ENCODE measurements at places on chromosomes 11 and 22.

GRCh38 chr11:34330653-34331052 lies 27.2 kb downstream of the ABTB2 start:
- DNase-seq: no peak

DNA sequence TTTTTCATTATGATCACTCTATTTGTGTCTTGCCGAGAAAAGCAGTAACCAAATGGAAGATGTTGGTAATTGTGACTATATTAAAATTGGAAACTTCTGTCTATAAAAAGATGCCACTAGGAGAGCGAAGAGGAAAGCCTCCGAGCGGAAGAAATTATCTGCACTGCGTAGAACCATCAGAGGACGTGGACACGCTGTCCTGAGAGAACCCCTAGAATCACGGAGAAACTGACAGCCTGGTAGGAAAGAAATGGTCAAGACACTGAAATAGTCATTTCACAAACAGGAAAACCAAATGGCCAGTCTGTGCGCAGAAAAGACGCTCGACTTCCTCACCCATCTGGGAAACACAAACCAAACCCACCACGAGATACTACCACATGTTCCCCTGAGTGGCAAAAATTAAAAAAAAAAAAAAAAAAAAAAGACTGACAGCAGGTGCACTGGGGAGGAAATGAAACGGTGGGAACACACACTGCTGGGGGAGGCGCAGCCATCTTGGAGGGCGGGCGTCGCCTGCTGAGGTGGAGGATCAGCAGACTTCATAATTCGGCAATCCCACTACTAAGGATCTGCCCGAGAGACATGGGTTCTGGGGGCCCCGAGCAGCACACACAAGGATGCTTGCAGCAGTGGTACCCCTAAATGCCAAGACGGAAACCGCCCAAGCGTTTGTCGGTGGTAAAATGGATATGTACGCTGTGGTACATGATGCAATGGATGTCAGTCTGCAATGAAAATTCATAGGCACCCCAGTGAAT lies 21.3 kb downstream of the IFITM10 start:
- DNase-seq: no peak

DNA sequence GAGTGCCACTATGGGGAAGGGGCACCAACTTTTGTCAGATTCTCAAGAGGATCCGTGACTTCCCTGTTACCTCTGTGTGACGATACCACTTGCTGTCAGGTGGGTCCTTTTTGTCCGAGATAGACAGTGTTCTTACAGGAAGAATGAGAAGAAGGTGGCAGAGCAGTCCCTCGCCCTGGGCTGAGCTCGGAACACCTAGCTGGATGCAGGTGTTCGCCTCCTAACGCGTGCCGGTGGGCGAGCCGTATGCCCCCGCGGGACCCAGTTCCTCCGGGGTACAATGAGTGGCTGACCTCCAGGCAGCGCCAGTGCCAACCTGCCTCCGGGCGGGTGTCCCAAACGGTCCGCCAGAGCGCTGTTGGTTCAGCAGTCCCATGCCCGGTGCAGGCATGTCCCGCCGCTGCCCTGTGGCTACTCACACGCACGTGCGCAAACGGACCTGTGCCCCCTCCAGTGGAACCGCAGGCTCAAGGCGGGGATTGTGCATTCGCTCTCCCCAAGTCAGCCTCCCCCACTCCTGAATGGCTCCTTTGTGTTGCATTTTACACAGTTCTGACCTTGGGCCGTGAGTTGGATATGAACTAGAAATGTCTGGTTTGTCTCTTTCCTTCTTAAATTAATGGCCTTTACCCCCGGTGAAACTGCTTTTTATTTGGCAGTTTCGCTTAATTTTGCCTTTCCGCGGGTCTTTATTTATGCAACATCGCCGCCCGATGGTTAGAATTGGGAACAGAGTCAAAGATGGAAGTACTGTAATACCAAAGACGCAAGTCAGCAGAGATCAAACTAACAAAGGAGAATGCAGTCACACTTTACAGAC lies 1.1 kb upstream of the ABTB2 start:
- peak; percentile 70 for DNase-seq

- no peak for DNase-seq
Measured at GRCh38 chr11:46808799-46809431, 37.2 kb downstream of the CKAP5 start.

DNA sequence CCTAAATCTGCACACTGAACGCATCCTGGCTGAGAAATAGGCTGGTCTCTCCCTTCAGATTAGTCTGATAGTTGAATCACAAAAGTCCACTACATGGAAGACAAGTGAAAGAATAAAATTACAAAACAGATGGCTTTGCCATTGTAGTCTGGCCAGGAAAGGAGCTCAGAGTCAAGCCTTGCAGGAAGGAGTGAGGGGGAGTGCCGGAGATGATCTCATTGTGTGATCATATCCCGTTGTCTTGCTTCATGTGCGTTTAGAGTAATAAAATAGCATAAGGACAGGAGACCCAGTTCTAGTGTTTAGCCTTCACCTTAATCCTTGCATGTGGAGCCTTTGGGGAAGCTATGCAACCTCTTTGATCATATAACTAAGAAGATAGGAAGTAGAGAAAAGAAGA lies 666.7 kb upstream of the RAG2 start:
- DNase-seq: no peak

- DNase-seq: no peak
Measured at GRCh38 chr11:113623114-113623513, 83.0 kb downstream of the TMPRSS5 start.

DNA sequence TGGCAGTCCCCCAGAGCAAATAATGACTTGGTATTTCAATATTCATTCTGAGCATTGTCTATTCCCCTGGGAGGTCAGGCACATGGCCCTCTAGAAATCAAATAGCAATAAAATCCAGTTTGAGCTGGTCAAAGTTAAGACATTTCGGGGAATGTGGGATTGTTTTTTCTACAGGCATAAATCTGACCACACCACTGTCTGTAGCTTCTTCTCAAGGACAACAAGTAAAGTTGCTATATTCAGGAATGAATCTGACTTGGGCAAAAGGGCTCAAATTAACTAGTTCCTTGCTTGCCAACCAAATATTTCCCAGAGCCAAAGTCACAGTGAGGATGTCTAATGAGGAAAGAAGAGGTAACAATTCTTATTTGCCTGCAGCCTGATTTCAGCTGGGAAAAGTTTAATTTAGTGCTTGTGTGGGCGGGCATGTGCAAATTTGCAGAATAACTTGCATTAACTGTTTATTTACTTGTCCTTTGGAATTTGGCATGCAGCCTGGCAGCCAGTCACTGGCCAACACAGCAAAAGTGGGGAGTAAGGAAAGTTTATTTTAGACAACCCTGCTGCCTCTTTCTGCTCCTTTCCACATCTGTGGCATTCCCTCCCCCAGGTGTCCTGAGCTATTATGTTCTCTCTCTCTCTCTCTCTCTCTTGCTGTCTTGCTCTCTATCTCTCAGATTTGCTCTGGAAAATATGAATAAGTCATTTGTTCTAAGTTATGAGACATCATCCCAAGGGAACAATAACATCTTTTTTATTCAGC lies 51.2 kb upstream of the ARHGAP20 start:
- no peak for DNase-seq

- no peak for DNase-seq
Measured at GRCh38 chr22:32411402-32411801, 645 bp downstream of the RTCB start.

DNA sequence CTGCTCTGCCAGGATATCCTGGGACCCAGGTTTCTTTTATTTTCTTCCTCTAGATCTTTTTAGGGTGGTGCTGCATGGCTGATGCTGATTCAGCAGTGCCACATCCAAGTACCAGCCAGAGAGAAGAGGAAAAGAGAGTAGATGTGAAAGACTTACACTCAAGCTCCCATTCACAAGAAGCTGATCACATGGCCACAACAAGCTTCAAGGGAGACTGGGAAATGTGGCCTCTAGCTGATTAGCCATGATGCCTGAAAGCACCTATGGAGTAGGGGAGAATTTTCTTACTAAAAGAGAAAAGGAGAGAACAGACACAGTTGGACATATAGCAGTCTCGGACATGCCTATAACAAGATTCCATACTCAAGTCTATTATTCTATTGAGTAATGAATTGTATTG lies 34.4 kb upstream of the FJX1 start:
- no peak for DNase-seq

DNA sequence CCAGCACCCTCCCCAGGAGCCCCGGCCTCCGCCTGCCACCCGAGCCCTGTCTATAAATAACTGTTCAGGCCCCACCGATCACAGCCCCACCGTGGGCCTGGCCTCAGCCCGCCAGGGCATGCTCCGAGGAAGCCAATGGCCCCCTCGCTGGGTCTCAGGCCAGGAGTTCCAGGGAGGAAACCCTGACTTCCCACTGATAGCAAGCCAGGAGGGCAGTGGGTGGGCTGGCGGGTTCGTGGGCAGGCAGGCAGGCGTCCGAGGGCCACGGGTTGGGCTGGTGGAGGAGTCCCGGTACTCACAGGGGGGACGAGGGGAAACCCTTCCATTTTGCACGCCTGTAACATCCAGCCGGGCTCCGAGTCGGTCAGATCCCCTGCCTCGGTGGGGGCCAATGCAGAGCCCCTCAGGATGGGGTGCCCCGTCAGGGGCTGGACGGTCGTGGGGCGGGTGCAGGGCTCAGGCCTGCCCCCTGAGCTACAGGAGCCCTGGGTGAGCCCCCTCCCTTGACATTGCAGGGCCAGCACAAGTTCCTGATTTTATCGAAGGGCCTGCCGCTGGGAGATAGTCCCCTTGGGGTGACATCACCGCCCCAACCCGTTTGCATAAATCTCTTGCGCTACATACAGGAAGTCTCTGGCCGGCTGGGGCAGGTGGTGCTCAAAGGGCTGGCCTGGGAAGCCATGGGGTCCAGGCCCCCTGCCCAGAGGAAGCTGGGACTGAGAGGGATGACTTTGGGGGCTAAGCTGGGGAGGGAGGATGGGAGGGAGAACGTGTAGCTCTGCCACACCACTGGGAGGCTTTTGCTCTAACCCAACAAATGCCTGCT lies at the start of gene SPI1:
TSS of gene SPI1 (minus strand) at position 538 of the 826 bp plus-strand sequence. CDS start at position 344, 194 bp downstream.
- no peak for DNase-seq

- DNase-seq: no peak
Measured at GRCh38 chr11:12526789-12527188, 147.4 kb upstream of the TEAD1 start.

DNA sequence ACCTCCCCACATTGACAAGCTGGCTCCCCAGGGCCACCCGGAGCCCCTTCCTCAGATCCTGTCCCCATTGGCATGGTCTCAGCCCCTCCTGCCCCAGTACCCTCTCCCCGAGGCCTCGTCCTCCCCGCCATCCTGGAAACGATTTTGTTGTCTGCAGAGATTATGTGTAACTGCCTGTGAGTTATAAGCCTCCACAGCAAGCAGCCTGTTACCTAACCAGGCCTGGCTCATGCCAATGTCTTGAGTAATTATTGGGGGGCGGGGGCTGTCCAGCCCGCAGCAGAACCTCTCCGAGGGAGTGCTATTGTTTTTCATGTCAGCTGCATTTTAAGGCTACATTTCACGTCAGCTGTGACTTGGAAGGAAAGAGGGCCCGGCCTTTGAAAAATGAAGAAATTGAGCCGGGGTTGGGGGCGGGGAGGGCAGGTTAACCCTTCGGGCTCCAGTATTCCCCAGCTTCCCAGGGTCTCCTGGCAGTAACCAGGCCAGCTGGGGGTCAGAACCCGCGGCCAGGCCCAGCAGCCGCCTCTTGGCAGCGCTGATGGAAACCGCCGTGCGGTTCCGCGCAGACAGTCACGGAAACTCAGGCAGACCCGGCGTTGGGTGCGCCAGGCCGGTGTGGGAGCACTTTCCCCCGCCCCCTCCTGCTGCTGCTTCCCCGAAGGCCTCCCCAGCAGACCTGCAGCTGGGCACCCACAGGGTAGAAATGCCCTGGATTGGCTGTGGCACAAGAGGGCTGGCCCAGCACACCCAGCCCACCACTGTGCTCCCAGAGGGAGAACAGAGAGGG lies 59.5 kb downstream of the CDKN1C start:
- DNase-seq: peak; percentile 8

GRCh38 chr11:12792590-12792989 lies 118.4 kb downstream of the TEAD1 start:
- no peak for DNase-seq

DNA sequence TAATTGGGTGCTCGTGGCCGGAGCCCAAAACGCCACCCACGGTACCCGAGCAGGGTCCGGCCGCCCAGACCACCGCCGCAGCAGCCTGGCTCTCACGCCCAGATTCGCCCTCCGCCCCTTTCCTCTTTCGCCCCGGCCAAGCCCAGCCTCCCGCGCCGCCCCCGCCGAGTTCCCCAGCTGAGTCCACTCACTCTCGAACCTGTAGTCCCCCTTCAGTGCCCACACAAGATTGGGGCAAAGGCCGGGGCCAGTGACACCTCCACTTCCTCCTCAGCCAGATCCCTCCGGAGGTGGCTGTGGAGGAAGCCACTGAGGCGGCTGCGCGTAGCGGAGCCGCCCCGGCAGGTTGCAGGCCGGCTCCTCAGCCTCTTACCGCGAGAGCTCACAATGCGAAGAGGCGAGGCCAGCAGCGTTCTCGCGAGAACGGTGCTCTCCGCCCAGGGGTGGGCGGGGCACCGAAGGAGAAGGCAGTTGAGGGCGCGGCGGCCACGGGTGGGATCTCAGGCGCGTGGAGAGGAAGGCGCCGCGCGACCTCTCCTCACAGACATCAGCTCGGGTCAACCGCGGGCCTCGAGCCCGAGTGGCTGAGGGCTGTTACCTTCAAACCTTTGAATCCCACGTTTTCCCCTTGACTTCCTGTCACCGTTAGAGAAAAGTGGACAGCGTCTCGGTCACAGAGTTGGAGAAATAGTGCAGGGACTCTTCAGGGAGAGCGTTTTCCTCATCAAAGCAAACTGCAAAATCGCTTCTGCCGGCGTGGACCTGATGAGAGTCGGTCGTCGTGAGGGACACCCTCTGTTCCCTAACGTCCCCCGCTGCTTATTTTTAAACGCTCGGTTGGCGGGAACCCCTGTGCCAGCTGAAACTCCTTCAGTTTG lies at the start of gene BTBD10:
TSS of gene BTBD10 (minus strand) at position 322 of the 878 bp plus-strand sequence. CDS start 18,098 bp downstream, outside the sequence.
- peak; percentile 95 for DNase-seq

DNA sequence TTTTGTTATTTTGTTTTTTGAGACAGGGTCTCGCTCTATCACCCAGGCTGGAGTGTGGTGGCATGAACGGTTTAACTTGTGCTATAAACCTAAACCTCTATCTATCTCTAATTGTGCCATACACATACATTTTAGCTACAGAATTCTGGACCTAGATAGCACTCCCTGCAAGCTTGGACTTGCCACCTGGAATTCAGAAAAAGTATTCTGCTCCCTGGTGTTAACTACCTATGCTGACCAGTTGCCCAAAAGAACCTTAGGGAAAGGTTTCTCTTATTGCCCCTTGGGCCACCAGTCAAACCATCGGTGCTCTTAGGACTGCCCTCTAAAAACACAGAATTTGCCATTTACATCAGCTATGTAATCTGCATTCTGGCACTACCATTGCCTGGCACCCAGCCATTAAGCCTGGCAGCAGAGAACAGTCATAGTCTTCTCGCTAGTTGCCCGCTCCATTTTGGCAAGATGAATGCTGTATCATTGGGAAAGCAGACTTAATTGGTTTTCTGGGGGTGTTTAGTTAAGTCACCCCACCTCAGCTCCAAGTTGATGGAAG lies 55.3 kb downstream of the ETS1 start:
- no peak for DNase-seq

GRCh38 chr11:117565709-117566108 lies 231.3 kb downstream of the DSCAML1 start:
- DNase-seq: no peak
